ENCODE measurements at places on chromosomes 1 and 21.
A peak's percentile ranks its signal among the peaks of the same experiment; 100 is the strongest.

GRCh38 chr1:45206808-45207623, 611 bp upstream of the ZSWIM5 start:
- DNase-seq = no peak

DNA sequence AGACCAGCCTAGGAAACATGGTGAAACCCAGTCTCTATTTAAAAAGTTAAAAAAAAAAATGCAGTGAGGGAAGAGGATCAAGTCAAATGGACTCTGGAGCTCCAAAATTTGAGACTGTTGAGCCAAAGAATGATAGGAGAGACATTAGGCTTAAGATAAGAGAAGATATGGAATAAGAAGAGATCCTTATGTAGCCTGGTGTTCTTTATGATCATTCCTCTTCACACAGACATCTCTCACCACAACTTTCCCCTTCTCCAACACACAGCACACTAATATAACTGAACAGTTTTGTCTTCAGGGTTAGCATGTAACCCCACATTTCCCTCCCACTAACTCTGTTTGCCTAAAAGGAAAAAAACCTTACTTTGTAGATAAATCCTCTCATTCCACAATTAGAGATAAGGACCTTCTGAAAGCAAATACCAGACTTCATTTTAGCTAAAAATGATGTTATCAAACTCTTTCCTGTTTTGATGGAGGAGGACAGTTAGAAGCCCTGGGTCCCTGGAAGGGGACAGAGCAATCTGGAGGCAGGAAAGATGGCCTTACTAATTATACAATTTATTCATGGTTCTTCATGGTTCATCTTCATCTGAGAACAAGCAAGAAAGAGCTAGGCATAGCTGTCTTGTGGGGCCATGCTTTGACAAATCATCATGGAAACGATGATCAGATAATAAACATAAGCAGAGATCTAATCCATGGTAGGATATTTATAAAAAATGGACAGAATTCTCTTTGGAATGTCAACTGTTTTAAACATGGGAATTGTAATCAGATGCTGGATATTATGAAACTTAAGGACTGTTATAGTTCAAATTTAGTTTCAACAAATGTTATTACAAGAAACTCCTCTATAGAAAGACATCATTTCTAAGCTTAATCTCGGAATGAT, 96.7 kb upstream of the S1PR1 start:
- DNase-seq = no peak

GRCh38 chr1:230487773-230488428, 61.8 kb upstream of the PGBD5 start:
- DNase-seq = no peak

DNA sequence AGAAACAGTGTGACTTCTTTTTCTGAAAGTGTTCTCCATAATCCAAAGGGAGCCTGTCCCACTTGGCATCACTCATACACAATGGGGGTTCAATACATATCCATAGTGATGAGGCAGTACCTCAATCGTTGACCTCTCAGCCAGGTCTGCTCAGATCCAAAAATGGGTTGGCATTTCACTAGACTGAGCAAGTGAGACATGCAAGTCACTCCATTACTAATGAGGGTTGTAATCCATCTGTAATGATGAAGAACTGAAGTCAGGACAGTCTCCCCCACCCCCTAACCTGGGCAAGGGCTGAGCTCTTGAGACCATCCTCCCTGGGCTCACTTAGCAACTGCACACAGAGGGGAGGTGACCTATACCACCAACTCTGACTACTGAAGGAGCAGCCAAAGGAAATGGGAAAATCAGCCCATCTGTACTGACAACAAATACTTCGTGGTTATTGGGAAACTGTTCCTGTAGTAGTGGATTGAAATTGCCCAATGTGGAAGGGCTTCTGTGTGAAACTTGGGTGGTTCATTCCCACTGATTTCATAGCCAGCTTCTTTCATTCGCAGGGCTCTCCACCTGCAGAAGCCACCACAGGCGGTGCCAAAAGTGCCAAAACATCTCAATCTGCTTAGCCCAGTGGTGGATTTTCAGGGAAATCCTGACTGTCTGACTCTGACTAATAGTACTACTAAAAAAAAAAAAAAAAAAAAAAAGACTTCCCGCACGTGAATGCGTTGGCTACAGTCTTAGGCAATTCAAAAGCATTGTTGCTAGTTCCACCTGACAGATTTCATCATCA, 5.0 kb downstream of the NGF start:
- DNase-seq = no peak

- peak; percentile 8 for DNase-seq
These were observed 57.4 kb downstream of the OLIG1 start for GRCh38 chr21:33127154-33127867.

GRCh38 chr1:29532751-29533150, 296.4 kb downstream of the PTPRU start:
- DNase-seq = no peak

All from brain pericyte (primary cell).